ENCODE measurements at places on chromosomes 7 and 10.

- no peak for DNase-seq
These were observed 37.9 kb downstream of the BAMBI start for GRCh38 chr10:28715246-28715645.

- DNase-seq, result no peak
These were observed 12.0 kb upstream of the MEST start for GRCh38 chr7:130479716-130480400.

DNA sequence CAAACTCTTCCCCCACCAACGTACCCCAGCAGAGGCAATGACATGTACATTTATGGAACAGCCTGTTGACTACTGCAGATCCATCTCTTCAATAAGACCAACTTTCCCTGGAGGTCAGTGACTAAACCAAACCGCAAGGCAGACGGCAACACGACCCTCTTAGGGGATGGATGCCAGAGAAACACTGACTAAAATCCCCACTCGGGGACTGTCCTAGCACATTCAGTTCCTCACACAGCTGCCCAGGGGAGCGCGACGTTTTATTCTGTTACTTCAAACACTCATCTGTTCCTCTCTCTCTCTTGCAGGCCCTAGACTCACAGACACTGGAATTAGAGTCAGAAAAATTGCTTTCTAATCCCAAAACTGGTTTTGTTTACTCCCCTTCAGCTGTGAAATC, 146.5 kb upstream of the PRSS1 start:
- DNase-seq, result no peak

GRCh38 chr7:157255201-157255606, 81.6 kb upstream of the DNAJB6 start:
- no peak for DNase-seq

- DNase-seq, result no peak
These were observed 750.7 kb upstream of the SORCS1 start for GRCh38 chr10:107915215-107915610.

DNA sequence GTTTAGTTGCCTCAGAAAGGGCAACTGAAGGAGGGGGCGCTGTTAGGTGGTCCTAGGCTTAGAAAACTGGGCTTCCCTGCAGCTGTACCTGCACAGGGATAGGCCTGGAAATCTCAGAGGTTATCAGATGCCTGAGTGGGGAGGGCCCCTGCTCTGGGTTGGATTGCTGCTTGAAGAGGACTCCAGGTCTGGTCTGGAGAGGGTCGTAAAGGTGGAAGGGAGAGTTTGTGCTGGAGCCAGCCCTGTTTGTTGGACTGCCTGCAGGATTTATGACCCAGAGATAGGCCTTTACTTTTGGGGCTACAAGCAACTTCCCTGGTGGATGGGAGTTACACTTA, 765.9 kb downstream of the GRID1 start:
- DNase-seq, result no peak

- no peak for DNase-seq
These were observed 208.9 kb downstream of the EBF3 start for GRCh38 chr10:129755158-129755591.

- DNase-seq, result no peak
These were observed 74.5 kb downstream of the LANCL2 start for GRCh38 chr7:55439627-55440026.

DNA sequence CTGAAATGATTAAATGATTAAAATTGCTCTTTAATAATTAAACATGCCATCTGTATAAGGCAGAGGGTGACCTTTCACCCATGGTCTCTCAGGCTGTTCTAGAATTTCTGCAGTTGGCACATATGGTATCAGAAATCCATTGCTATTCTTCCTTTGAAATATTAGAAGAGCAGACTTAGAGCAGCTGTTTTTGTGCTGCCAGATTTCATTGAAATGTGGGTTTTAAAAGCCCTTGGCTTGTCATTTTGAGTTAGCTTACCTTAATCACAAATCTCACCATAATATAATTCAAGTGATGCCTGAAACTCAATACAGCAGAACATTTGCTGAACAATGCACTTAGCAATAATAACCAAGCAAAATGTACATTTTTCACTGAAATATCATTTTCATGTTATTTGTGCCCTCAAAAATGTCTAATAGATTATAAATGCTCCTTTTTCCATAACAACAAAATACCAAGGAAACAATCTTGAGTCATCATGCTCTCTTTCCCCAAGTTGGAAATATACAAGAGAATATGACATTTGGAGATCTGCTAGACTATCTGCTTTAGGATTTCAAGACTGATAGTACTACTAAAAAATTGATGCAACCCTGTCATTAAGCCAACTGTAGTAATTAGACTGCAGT, 16.1 kb upstream of the PTTG1IP2 start:
- no peak for DNase-seq

GRCh38 chr7:27678617-27679260, 16.1 kb upstream of the HIBADH start:
- no peak for DNase-seq

DNA sequence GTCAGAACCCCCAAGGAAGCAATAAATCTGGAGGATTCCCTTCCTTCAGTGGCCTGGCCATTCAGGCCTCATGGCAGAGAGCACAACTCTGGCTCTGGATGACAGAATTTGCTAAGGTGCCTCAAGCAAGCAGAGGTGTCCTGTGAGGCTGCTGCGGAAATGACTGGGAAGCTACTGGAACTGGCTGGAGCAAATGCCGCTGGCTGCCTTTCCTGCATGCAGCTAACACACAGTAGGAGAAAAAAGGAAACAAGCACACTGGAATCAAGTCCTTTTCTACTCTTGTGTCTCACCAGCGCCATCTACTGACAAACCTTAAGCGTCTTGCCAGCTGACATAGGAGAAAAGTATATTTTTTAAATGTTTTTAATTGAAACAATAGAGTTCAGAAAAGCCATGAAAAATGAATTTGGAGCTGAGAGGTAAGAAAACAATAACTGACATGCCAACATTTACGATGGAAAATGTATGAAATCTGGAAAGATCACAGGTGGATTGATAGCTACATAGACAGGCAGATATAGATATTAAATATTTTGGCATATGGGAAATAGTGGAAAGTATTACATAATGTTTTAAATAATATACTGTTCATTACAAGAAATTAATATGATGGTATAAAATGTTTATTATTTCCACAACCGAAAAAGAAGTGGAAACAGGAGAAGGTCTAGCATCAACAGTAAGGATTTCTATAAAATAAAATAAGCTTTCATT, 951.6 kb downstream of the ANKRD7 start:
- no peak for DNase-seq

GRCh38 chr10:43970018-43970698, 321.5 kb upstream of the ZNF32 start:
- no peak for DNase-seq

- DNase-seq, result no peak
These were observed 137.8 kb downstream of the OAT start for GRCh38 chr10:124280916-124281315.

- no peak for DNase-seq
These were observed 20.0 kb upstream of the JCAD start for GRCh38 chr10:30079408-30079807.

- no peak for DNase-seq
These were observed 35.5 kb downstream of the IDE start for GRCh38 chr10:92538231-92538958.

- DNase-seq, result no peak
These were observed 360.0 kb downstream of the MAGI2 start for GRCh38 chr7:79093421-79093820.

GRCh38 chr7:127534636-127535035, 50.8 kb downstream of the GCC1 start:
- DNase-seq, result no peak

GRCh38 chr10:32163071-32163761, 107.0 kb upstream of the KIF5B start:
- DNase-seq, result no peak

DNA sequence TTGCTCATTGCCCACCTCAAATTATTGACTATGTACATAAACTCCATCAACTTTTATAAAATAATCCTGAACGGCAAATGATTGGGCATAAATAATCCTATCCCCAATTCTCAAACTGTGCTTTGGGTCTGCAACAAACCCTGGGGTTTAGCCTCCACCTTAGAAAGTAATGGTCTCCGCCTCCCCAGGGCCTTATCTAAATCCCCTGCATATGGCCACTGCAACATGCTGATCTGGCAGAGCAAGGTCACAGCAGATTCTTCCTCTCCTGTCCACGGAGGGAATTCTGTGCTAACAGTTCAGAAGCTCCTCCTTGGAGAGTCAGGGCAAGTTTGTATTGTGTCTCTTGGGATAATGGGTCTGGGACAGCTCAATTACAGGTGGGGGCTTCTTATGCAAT, 18.4 kb downstream of the FXYD4 start:
- no peak for DNase-seq

- DNase-seq, result no peak
These were observed 50.2 kb downstream of the APBB1IP start for GRCh38 chr10:26488344-26488743.

DNA sequence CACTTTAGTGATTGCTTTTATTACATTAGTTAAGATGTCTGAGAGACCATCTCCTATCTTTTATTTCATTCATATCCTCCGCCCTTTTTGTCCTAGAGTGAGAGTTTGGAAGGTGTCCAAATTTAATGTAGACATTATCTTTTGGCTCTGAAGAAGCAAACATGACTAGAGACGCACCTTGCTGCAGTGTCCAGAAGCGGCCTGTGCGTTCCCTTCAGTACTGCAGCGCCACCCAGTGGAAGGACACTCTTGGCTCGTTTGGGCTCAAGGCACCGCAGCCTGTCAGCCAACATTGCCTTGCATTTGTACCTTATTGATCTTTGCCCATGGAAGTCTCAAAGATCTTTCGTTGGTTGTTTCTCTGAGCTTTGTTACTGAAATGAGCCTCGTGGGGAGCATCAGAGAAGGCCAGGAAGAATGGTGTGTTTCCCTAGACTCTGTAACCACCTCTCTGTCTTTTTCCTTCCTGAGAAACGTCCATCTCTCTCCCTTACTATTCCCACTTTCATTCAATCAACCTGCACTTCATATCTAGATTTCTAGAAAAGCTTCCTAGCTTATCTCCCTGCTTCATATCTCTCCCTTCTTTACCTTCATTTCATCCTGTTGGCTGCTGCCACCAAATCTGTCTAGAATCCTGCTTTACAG, 10.4 kb upstream of the CLCN1 start:
- DNase-seq, result no peak

DNA sequence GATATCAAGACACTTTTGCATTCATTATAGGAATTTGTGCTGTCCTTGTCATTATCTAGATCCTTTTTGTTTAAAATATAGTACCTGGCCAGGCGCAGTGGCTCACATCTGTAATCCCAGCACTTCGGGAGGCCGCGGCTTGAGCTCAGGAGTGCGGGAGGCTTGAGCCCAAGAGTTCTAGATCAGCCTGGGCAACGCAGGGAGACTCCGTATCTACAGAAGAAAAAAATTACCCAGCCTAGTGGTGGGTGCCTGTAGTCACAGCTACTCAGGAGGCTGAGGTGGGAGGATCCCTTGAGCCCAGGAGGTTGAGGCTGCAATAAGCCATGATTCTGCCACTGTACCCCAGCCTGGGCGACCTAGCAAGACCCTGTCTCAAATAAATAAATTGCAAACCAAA, 621 bp upstream of the MORN4 start:
- no peak for DNase-seq

DNA sequence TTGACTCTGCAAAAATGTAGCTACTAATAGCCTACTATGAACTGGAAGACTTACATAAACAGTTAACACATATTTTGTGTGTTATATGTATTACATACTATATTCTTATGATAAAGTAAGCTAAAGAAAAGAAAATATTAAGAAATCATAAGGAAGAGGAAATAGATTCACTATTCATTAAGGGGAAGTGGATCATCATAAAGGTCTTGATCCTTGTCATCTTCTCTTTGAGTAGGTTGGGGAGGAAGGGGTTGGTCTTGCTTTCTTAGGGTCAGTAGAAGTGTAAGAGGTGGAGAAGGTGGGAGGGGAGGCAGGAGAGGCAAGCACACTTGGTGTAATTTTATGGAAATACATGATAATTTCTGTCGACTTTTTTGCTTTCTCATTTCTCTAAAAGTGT, 81.3 kb downstream of the NAMPT start:
- no peak for DNase-seq

DNA sequence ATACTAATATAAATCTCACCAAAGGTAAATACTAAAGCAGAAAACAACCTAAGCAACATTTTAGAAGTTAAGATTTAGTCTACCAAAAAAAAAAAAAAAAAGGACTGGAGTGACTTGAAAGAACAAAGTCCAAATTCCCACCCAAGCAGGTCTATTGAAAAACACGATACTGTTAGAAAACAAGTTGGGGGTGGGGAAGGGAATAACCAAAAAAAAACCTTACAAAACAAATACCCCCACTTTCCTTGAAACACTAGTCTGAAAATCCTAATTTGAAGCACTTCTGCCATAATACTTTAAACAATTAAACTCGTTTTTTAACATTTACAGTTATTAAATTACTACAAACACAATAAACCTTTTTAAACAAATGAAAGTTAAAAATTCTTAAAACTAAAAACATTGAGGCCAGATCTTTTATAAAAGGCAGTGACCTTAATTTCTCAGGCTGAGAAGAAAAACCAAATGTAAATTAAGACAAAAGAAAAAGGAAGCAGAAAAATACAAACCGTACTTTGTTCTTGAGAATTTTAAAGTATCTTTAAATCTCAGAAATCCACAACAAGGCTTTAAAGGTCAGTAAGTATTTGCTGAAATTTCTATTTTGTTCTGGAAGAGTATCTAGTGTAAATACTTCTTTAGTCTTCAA, 135.1 kb downstream of the NRBF2 start:
- DNase-seq, result no peak

DNA sequence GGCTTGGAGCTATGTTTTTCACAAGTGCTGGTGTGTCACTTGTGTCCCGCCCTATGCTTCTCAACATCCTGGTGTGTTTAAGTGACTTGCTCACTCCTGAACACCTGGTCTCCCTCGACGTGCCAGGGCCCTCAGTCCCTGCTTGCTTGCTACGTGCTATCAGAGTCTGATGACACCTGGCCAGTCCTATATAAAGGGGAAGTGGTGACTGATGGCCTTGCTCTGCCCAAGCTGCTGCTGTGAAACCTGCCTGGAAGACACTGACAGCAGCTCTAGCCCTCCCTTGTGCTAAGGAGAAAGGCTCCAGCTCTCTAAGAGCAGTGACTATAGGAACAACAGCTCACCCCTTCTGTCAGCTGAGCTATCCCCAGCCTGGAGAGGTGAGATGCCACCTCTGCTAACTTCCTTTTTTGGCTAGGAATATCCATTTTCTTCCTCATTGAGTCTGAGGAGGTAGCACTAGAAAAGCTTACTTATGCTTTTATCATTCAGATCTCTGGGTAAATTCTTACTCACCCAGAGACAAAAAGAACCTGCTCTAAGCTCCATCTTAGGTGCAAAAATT, 77.2 kb upstream of the PLXNA4 start:
- DNase-seq, result no peak

- DNase-seq, result no peak
These were observed 38.8 kb downstream of the FAM53B start for GRCh38 chr10:124705381-124705740.

DNA sequence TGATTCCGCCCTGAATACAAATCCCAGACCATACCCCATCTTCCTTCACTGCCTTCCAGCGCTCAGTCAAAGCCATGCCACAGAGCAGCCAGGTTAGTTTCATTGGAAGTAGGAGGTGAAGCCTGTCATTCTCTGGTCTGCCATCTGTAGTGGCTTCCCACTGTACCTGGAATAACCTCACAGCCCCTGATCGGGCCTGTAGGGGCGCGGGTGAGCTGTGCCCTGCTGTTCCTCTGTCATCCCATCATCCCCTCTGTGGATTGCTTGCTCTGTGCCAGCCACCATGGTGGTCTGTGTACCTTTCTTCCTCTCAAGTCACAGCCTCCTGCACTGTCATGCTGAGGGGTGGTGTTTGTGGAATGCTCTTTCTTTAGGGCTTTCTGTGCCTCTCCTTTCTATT, 155.1 kb downstream of the ZNF22 start:
- no peak for DNase-seq

- no peak for DNase-seq
These were observed 10.2 kb downstream of the BLNK start for GRCh38 chr10:96261132-96261531.

- DNase-seq, result no peak
These were observed 304.4 kb upstream of the MBL2 start for GRCh38 chr10:53076948-53077347.
